ENCODE measurements at places on chromosomes 2 and 18. TPM values are rescaled to one million over a fixed set of nuclear protein-coding genes. Genes with fewer than 3 reads are reported as not detected.

- DNase-seq: no peak
These were observed 170.3 kb downstream of the TTC32 start for GRCh38 chr2:19731515-19731914.

DNA sequence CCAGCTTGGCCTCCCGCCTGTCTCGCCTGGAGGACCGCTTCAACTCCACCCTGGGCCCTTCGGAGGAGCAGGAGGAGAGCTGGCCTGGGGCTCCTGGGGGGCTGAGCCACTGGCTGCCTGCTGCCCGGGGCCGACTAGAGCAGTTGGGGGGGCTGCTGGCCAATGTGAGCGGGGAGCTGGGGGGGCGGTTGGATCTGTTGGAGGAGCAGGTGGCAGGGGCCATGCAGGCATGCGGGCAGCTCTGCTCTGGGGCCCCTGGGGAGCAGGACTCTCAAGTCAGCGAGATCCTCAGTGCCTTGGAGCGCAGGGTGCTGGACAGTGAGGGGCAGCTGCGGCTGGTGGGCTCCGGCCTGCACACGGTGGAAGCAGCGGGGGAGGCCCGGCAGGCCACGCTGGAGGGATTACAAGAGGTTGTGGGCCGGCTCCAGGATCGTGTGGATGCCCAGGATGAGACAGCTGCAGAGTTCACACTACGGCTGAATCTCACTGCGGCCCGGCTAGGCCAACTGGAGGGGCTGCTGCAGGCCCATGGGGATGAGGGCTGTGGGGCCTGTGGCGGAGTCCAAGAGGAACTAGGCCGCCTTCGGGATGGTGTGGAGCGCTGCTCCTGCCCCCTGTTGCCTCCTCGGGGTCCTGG is 3.7 kb upstream of the KHK start:
- DNase-seq: no peak

- no peak for DNase-seq
These were observed 232.2 kb downstream of the TTC32 start for GRCh38 chr2:19669559-19669958.

GRCh38 chr2:242029422-242030225 is 160.1 kb downstream of the RTP5 start:
- no peak for DNase-seq

- DNase-seq: no peak
These were observed 8.3 kb downstream of the GYPC start for GRCh38 chr2:126664234-126664633.

DNA sequence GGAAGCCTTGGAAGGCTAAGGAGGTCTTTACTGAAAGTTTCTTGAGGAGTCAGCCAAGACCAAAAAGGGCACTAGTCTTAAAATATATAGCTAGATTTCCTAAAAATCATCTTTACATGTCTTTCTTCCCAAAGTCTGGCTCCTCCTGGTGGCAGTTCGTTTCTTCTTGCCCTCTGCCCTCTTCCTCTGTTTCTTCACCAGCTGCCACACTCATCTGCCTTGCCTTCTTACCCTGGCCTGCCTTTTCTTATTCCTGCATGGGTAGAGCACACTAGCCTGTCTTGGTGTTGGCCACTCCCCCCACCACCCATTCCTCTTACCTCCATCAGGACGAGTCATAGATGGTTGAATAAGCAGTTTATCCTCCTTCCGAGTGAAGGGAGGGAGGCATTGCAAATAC is 129.8 kb downstream of the RAPGEF4 start:
- DNase-seq: no peak

GRCh38 chr18:58386780-58387179 is 242.1 kb downstream of the ALPK2 start:
- DNase-seq: no peak

DNA sequence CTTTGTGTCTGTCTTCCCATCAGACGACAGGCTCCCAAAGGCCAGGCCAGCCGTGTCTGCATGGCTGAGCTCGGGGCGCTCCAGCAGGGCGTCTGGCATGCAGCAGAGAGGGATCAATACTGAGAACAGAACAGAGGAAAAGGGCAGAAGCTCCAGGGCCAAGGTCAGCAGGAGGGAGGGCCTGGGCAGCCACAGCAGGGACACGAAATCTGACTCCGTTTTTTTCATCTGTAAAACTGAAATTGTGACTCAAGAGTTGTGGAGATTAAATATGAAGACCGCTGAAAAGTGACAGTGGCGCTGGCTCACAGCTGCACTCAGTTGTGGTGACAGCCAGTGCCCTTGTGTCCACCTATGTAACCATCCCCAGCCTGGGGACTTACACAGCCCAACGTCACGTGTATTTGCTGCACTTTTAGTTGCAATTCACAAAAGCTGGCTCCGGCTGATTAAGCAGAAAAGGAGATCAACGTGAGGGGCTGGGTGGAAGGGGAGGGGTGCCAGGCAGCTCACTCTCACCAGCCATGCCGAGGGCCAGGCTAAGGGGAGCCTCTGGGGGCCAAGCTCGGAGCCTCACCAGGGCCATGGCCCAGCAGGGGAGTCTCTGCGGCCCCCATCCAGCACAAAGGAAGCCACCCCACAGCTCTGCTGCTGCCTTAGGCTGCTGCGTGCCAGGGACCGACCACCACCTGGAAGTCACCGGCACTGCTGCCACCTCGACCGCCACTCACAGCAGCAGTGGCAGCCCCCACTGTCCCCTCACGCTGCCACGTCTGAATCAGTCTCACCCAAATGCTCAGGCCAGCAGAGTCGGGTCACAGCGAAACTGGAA is 74.7 kb downstream of the EIPR1 start:
- no peak for DNase-seq

DNA sequence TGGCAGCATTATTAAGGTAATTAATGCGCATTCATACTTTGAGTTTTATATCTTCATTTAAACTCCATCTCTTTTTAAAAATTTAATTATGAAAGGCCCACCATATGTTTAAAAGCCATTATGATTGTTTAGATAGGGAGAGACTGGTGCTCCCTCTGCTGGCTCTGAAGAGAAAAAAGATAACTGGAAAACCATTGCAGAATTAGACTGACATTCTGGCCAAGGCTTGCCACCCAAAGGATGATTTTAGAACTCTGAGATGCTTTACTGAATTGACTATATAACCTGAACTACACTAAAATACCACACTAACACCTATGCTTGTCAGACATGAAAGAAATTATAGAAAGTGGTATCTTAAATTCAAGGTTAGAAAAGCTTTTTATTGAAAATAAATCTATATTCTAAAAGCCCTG is 127.6 kb upstream of the SPOPL start:
- DNase-seq: no peak

GRCh38 chr2:16526193-16526592 is 139.4 kb downstream of the CYRIA start:
- DNase-seq: no peak

- no peak for DNase-seq
These were observed 125.3 kb upstream of the ZEB2 start for GRCh38 chr2:144645083-144645778.

- no peak for DNase-seq
These were observed 730 bp downstream of the ODC1 start for GRCh38 chr2:10447300-10447894.

The ATG16L1 gene
- total RNA-seq: 15.4 TPM

The GCKR gene
- not detected for total RNA-seq

The EPAS1 gene
- total RNA-seq: 205 TPM

The GALNT13 gene
- not detected for total RNA-seq

The MREG gene
- total RNA-seq: 0.60 TPM

The IL36G gene
- total RNA-seq: not detected

The ASIC4 gene
- total RNA-seq: not detected

The ADRA2B gene
- total RNA-seq: 6.9 TPM

Data from Right ventricle myocardium inferior (tissue), 1 donor.